Kasumi-1 (cell line): ENCODE measurements at places on chromosomes 11 and 22.

DNA sequence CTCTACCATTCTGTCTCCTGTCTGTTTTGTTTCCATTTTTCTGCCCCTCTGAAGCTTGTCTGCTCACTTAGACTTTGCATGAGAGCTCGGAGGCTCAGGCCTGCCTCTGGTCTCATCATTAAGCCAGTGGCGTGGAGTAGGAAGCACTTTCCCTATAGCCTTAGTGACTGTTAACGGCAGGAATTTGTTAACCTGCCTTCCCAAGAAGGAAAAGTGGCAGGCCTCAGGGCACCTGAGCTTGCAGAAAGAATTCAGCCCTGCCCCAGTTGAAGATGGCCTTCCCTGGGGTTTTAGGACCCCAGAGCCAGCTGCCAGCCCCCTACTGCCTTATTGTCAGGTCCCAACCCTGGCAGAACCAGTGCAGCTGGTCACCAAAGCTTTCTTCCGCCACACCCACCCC lies 93.2 kb downstream of the PKNOX2 start:
- no peak for DNase-seq

GRCh38 chr11:9972989-9973388 lies 309.1 kb downstream of the SWAP70 start:
- peak; percentile 68 for DNase-seq

- no peak for DNase-seq
Observed at GRCh38 chr22:21003782-21004181, 1.9 kb upstream of the THAP7 start.

GRCh38 chr11:69173925-69174581 lies 18.3 kb downstream of the SMIM38 start:
- no peak for DNase-seq

DNA sequence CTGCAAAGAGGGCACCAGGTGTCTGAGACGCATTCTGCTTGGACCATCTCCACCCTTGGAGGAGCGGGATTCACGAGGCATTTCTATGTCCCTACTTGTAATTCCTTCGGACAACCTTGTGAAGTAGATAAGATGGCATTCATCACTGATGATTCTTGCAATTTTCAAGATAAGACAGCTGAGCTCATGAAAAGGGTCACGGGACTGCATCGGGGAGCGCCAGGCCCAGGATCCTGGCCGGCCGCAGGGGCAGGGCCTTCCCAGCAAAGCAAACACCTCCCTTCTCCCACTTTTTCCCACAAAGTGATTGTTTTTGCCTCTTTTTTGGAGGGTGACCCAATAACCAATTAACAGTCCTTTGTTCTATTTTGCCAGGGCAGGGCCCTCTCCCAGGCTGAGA lies 8.4 kb downstream of the LIF start:
- no peak for DNase-seq
